ENCODE measurements at places on chromosomes 11 and 22.

DNA sequence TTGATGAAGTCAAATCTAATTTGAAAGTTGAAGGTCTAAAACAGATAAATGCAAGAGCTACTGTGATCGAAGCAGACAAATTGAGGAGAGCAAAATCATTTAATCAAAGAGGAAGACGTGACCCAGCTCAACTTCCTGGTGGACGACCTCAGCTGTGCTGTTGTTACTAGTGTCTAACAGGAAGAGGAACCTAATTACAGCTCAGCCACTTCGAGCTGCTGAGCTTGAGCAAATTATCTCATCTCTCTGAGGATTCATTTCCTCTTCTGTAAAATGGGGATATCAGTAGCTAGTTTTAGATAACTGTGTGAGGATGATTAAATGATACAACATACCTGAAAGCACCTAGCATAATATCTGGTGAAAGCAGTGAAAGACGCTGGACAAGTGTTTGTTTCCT lies 48.6 kb upstream of the OLFML1 start:
- no peak for DNase-seq

DNA sequence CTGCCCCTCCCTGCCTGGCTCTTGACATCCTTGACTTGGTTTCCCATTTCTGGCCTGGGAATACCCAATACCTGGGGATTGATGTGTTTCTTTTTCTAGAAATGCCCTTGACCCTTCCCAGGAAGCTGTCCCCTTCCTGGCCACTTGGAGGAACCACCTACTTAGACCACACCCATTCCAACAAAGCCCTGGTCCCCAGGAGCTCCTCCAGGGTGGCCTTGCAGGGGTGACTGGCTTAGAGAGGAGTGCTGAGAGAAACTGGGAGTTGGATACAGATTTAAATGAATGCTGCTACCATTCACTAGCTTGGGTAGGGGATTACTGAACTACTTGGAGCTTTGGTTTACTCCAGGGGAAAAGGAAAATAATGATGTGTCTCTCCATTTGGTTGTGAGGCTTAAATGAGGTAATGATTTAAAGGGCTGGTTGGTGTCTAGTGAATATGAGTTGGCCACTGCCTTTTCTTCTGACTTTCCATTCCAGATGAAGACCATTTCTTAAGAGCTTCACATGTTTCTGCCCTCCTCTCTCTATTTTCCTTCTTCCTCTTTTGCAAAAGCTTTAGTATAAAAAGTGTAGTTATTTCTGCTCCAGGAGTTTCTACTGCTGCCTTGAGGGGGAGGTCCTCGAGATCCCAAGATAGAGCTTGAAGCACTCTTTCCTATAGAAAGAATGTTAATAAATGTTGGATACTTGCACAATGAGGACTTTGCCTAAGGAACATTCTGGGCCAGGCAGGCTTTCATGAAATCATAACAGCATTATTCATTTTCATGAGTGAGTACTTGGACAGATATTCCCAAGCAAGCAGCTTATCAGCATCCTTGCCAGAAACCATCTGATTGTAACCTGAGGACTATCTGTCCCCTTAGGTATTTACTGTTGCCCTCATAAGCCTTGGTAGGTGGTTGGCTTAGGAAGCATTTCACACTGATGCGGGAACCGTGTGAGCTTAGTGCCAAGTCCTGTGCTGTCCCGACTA lies 22.4 kb downstream of the PANX1 start:
- DNase-seq, result no peak

GRCh38 chr11:127485541-127485940 lies 485.0 kb upstream of the KIRREL3 start:
- DNase-seq, result no peak

DNA sequence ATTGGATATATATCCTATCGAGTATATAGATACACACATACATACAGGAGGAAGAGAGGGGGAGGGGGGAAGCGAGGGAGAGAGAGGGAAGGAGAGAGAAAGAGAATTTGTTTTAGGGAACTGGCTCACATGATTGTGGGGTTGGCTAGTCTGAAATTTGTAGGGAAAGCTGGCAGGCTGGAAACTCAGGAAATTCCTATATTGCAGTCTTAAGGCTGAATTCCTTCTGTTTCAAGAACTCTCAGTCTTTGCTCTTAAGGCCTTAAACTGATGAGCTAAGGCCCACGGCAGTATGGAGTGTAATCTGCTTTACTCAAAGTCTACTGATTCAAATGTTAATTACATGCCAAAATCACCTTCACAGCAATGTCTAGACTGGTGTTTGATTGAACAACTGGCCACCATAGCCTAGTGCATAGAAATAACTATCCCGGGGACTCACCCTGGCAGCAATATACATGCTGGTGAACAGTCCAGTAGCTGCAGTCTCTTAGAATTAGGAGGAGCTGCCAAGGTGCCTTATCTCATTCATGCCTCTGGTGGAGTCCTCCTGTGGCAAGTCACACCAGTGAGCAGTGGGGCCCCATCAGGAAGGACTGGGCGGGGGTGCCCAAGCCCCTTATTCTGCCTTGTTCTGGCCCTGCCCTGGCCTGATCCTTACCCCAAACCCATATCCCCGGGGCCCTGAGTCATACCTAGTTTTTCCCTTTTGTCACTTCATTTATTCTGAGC lies 59.7 kb upstream of the AMPD3 start:
- DNase-seq, result no peak

- peak; percentile 11 for DNase-seq
These were observed at the start of gene APOL4 for GRCh38 chr22:36201630-36202319. Gene APOL4 (minus strand): TSS chr22:36201809. CDS start chr22:36201734, 75 bp downstream.

- no peak for DNase-seq
These were observed 27.2 kb downstream of the BMAL1 start for GRCh38 chr11:13304655-13305335.

DNA sequence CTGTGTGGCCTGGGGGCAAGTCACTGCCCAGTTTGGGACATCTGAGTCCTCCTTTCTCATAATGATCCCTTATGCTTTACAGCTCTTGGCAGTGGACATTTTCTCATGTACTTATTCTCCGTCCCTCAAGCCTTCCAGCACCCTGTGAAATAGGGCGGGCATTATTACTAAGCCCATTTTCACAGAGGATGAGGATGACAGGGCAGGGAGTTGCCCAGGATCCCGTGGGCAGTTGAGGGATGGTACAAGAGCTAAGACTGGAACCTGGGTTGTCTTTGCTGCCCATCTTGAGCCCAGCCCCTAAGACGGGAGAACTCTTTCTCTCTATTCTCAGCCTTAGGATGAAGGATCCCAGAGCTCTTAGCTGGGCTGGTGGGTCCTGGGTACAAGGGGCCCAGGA lies 11.2 kb downstream of the CD82 start:
- DNase-seq, result no peak

DNA sequence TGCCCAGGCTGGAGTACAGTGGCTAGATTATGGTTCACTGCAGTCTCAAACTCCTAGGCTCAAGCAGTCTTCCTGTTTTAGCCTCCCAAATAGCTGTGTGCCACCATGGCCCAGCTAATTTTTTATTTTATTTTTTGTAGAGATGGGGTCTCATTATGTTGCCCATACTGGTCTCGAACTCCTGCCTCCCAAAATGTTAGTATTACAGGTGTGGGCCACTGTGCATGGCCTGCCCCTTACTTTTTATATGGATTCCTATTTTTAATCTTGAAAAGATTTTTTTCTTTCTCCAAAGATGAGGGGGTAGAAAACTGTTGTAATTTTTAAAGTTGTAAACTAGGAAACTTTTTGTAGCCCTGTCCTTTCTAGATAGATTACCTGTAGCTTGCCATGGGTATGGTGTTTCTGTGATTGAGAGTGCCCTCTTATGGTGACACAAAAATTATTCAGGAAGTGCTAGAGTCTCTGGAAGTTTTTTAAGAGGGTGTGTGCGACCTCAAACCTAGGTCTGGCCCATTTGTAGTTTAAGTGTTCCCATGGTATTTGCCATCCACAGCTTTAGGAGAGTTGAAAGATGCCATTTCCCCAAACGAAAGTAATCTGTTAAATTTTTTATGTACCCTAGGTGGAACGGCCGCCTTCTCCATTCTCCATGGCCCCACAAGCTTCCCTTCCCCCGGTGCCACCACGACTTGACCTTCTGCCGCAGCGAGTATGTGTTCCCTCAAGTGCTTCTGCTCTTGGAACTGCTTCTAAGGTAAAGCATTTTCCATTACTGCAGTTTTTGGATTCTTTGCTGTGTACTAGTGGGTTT lies 32.4 kb downstream of the MCAM start:
- no peak for DNase-seq

DNA sequence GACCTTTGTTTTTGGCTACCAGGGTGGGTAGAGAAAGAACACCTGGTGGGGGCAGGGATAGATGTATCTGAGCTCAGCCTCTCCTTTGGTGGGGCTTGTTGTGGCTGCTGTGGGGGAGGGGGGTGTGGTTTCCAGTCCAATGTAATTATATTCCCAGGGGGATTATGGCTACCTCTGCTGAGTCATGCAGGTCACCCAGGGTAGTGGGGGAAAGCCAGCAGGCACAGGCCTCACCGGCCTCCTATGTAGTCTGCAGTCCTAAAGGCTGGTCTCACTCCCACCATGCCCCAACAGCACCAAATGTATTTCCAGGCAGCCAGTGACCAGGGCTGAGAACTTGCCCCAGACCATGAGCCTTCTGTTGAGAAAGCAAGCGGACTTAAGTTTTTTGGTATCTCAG lies 119.6 kb downstream of the DYNC2H1 start:
- no peak for DNase-seq

- no peak for DNase-seq
These were observed 19.2 kb upstream of the OR56A3 start for GRCh38 chr11:5922749-5923426.

GRCh38 chr11:34970480-34970879 lies 54.1 kb downstream of the PDHX start:
- DNase-seq, result no peak

DNA sequence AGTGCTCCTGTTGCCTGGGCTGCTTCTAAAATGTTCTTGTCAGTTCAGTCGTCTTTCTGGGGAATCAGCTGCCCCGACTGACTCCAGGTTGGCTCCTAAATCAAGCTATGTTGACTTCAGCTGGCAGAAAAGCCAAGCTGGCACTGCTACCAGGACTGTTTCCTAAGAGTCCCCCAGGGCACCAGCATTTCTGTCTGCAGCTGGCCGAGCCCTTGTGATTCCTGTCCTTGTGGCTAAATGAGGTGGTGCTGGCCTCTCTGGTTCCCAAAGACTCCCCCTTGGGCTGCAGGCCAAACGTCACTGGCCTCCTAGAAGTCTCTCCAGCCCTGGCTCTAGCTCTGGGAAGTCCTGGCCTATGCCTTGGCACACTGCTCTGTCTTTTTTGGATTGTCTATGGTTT lies 31.1 kb downstream of the GRAMD1B start:
- no peak for DNase-seq

GRCh38 chr11:125082611-125083311 lies 19.7 kb downstream of the SLC37A2 start:
- no peak for DNase-seq

DNA sequence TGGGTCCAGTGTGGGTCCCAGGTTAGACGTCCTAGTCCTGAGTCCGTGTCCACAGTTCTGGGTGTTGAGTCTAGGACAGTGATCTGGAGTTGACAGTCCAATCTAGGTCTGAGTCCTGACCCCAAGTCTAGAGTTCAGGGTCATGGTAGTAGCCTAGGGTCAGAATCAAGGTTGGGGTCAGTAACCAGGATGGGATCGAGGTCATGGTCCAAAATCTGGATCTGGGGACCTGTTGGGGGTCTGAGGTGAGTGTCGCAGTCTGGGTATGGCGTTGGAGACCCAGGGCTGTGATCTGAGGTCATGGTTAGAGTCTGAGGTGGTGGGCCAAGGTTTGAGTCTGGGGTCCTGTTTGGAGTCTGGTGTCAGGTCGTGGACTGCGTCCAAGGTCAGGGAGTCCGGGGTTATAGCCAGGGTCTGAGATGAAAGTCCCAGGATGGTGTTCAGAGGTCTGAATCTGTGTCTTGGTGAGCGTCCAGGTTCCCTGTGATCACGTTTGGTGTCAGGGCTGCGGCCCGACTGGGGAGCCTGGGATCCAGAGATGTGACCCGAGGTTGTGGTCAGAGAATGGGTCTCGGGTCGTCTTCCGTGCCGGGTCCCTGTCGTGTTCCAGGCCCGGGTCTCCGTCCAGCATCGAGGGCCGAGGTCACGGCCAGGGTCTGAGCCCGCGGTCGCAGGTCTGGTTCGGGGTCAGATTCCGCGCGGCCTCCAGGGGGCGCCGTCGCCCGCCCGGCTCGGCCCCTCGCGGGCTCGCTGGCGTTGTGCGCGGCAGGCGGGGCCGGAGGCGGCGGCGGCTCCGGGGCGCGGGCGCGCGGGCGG lies 432 bp upstream of the GRK2 start:
- no peak for DNase-seq

- DNase-seq, result no peak
These were observed 3.0 kb downstream of the RASSF10 start for GRCh38 chr11:13012056-13012661.

GRCh38 chr11:66186470-66186869 lies 82.0 kb upstream of the RAB1B start:
- no peak for DNase-seq

All from NCI-H1694 (cell line).